ENCODE measurements at places on chromosomes 12 and 14.
A peak's percentile ranks its signal among the peaks of the same experiment; 100 is the strongest.

DNA sequence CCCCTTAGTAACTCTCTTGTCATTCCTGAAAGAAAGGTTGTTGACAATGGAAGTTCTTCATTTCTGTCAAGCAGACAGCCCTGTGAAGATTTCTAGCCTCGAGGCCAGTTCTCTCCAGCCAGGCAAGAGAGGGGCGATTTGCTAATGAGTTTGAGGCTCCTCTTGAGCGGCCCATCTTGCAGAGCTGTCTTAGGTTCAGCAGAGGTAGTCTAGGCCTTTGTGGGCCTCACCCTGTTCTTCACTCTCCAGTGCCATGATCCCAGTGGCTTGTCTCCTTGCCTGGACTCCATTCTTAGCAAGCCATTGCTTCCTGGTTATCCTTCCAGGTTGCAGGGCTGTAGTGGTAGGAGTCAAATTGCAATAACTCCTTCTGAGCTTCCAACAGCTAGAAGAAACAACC lies 9.7 kb downstream of the TPH2 start:
- DNase-seq, result no peak

DNA sequence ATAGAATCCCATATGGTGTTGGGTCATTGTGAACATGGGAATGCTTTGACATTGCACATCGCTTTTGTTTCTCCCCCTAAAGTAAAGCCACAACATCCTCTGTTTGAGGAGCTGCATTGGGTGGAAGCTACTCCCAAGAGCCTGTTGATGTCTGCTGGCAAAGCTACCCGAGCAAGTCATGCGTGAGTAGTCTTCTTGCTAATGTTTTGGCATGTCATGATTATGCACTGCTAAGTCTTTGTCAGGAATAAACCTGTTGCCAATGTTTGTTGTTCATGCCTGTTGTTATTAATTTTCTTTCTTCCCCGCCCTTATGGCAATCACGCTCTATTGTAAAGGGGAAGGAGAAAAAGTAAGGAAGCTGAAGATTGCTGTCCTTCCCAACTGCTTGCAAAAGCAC lies 97.3 kb downstream of the EXOC5 start:
- no peak for DNase-seq

DNA sequence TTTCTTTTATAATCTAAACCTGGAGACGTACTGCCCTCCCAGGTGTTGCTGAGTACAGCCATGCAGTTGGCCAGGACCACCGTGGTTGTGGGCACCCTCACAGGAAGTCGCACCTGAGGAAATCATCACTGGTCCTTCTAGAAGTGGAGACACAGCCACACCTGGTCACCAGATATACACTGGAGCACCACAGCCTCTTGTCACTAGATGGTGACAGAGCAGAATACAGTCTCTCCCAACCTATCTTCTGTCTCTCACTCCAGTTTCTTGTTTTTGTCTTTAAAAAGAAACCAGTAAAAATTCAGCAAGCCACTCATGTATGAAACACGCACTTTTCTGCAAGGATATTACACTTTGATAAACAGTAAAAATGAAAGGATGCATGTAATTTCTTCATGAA lies 43.1 kb upstream of the GPHB5 start:
- no peak for DNase-seq

GRCh38 chr14:64598404-64598803 lies 48.6 kb downstream of the PPP1R36 start:
- peak; percentile 14 for DNase-seq

- DNase-seq, result no peak
Measured at GRCh38 chr14:28344381-28344780, 422.2 kb upstream of the FOXG1 start.

- DNase-seq, result no peak
Measured at GRCh38 chr12:94863321-94864035, 140.0 kb downstream of the NDUFA12 start.

DNA sequence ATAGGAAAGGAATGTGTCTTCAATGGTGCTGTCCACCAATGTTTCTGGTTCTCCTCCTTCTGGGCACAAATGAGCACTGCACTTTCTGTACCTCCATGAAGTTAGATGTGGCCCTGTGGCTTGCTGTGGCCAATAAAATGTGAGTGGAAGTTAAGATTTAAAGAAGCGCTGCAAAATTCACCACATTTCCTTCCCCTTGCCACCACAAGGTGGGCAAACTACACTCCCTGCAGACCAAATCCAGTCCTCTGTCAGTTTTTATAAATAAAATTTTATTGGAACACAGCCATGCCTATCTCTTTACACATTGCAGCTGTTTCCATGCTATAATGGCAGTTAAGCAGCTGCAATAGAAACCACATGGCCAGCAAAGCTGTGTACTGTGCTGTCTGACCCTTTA lies 141.4 kb upstream of the TMPO start:
- DNase-seq, result no peak

DNA sequence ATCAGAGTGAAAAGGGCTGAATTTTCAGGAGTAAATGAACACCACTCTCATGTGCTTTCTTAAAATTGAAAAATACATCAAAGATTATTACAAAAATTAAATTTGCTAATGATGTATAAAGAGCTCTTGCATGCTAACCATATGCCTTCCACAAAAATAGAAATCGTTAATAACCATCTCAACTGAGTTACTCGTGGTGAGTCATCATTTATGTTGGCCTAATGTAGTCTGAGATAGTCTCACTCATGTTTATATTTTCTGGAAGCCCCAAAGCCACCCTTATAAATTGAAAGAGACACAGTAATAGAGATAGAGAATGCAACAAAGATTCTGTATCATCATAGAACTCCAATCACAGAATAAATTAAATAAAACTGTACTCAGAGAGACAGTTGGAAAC lies 131.2 kb downstream of the KCNH5 start:
- DNase-seq, result no peak

DNA sequence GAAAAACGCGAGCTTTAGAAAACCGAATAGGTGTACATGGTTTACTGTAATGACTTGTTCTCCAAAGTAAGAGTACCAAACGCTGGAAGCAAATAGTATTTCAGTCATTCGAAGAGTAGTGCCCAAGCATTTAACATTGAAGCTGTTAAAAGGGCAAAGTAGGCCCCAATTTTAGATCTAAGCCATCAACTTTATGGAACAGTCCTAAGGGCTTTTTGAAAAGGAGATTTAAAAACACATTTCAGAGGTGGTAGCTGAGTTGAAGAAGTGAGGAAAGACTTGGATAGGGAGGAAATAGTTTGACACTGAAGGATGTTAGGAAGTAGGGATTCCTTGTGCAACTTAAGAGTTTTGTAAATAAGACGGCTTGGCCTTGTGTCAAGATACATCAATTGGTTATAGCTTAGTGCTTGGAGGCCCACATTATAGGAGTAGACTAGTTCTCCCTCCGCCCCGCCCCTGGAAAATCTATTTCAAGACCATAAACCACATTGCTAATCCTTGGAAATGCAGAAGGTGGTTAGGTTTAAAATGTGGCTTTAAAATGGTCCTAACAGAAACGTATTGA lies 783 bp upstream of the TUBA1B start:
- DNase-seq, result no peak

DNA sequence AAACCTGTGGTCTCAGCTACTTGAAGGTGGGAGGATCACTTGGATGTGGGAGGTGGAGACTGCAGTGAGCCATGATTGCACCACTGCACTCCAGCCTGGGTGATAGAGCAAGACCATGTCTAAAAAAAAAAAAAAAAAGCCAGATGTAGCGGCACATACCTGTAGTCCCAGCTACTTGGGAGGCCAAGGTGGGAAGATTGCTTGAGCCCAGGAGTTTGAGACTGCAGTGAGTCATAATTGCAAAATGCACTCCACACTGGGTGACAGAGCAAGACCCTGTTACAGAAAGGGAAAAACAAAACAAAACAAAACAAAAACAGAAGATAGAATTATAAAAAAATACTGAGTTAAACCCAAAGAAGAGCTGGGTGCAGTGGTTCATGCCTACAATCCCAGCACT lies 29.1 kb upstream of the APOF start:
- DNase-seq, result no peak
